Midbrain (tissue), 1 donor: ENCODE measurements at places on chromosomes 11 and 22.

- no peak for DNase-seq
Observed at GRCh38 chr22:44046485-44047141, 22.5 kb downstream of the PARVB start.

GRCh38 chr11:12094872-12095800 lies 15.3 kb upstream of the MICAL2 start:
- DNase-seq: no peak

- no peak for DNase-seq
Observed at GRCh38 chr11:125787827-125788226, at the start of gene PATE3. PATE3 (plus strand) TSS chr11:125788127; CDS start chr11:125788152, 25 bp downstream.

DNA sequence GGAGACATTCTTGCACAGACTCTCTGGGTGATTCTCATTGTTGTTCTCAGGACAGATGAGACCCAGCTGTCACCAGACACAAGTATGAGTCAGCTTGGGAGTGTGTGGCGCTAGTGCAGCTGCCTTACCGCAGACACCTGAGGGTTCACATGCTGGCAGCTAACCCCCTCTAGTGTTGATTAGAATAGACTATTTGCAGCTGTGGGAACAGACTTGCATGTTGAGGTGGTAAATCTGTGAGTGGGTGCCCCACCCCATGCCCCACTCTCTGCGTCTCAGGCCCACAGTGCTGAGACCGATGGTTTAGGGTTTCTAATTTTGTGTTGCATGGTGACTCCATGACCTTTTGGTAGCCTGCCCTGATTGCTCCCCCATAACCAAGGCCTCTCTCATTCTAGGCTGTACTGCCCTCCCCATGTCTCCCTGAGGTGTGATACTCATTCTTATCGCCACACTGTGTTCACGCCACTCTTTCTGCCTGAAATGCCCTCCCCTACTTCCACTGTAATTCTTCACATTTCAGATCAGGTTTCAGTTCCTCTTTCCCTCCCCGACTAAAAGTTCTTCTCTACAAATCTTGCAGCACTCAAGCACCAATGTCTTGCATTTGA lies 73.7 kb upstream of the KIRREL3 start:
- DNase-seq: peak; percentile 10

DNA sequence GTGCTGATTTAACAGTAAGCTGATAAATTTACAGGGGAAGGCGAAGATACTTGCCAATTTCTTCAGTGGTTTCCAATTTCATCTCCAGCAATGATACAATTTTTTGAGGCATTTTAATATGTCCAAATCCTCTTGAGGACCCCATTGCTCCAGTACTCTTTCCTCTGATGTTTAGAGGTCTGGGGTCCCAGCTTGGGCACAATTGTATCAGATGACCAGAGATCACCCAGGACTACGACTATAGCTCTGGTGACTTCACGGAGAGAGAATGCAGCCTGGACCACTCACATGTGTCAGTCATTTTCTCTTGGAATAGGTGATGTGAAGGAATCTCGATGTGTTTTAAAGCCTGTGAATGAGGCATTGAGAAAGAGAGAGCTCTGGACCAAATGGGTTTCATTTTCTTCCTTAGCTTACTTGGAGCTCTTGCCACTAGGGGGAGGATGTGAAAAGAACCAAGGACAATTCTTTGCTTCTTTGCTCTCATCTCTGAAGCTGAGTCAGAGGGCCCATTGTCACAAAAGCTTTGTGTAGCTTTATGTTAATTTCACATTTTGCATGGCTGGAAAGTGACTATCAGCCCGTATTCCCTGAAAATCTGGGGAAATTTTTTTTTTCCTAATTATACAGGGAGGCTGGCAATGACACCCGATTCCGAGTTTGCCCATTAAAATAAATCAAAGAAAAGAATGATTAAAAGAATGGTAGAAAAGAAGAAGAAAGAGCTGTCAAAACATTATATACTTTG lies 6.7 kb upstream of the CCDC90B start:
- DNase-seq: peak; percentile 85

DNA sequence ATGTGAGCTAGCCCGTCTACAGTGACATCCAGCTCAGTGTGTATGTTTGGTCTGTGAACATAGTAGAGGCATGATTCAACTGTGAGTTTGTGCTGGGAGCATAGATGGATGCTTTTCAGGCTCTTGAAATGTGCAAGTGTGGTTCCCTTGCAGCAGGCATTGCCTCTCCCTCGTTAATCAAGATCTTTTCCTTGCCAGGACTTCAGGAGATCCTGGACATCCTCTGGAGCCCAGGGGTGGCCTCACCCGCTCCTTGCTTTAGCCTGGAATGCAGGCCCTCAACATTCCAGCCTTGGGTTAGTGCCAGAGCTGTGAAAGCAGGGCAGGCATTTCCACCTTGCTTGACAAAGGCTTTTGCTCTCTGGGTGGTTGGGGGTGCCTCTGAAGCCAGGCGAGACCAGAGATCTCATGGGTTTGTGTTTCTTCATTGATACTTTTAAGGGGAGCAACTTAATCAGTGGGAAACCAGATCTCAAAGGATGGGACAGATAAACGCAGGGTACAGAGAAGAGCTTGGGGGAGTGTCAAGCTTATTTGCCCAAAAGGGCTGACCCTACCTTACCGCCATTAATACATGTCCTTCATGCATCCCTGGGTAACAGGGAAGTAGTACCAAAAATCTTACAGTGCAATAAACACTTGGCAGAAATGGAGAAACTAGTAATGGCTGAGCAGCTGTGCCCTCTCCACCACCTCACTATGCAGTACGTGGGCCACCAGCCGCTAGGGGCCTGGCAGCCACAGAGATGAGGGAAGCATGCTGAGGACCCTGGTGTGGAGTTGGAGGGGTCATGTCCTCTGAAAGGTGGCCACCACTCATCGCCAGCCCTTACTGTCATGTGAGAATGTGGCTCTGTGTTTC lies 72.1 kb downstream of the PTPRJ start:
- DNase-seq: no peak

DNA sequence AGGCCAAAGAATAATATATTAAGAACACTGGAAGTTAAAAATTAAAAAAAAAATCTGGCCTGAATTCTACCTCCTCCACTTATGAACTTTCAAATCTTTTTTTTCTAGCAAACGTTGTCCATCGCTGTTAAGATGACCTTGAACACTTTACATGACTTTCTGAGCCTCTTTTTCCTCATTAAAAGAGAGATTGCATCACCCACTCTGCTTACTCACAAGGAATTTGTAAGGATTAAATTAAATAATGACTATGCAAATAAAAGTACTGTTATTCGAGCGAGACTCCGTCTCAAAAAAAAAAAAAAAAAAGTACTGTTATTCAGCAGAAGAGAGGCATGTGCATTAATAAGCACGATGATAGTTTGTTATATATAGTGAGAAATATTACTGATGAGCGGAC lies 285.1 kb upstream of the CCDC90B start:
- DNase-seq: no peak
